ENCODE measurements at places on chromosomes 2 and 18.
A peak's percentile ranks its signal among the peaks of the same experiment; 100 is the strongest.

- DNase-seq = no peak
Measured at GRCh38 chr2:220504938-220505503, 877.6 kb downstream of the SLC4A3 start.

DNA sequence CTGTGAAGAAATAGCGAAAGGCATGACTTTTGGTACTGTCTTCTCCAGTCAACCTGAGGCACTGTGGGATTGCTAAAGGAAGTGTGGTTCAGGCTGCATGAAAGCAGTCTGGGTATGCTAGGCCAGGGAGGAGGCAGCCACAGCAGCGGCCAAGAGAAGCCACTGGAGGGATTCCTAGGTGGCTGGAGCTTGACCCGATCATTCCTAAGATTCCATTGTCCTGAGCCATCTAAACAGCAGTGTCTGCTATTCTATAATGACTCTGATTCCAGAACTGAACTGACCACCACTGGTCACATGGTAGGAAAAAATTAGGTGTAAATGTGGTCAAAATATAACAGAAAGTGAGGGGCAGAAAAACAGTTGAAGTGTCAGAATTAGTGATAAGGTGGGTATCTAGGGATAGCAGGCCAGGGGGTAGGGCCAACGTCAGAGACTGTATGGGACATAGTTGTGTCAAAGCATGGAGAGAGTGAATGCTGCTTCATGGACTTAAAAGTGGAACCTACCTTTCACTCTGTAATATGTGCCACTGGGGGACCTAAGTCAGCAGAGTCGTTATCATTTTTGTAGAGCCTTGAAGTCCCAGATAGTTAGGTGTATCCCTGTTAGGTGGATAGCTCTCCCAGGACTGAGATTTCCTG lies 204.6 kb downstream of the CTNNA2 start:
- peak; percentile 62 for DNase-seq

DNA sequence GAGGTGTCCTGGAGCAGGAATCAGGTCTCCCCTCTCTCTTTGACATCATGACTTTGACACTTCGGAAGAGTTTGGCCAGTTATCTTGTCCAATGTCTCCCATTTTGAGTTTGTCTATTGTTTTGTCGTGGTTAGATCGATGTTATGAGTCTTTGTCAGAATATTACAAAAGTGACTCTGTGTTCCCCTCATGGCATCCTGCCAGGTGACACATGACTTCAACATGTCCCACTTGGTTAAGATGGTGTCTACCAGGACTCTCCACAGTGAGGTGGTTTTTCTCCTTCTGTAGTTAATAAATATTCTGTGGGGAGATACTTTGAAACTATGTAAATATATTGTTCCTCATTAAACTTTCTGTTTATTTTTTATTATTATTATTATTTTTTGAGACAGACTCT lies 76.6 kb upstream of the BZW1 start:
- no peak for DNase-seq

- DNase-seq = no peak
Measured at GRCh38 chr2:25714740-25715139, 41.4 kb upstream of the DTNB start.

DNA sequence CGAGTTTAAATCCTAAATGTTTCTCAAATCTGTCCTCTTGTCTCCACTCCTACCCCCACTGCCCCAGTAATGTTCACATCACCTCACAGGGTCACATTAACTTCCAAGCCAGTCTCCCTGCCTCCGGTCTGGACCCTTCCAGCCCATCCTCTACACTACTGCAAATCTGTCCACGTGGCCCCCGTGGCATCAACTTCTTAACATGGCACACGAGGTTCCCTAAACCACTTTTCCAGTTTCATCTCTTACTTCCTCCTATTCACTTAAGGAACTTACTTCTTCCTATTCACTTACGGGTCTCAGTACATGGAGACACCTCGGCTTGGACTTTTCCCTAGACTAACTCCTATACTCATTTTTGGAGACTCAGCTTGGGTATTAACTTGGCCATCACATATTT lies 27.0 kb downstream of the MRPL33 start:
- DNase-seq = no peak

- no peak for DNase-seq
Measured at GRCh38 chr18:31647127-31647753, 37.1 kb downstream of the B4GALT6 start.

- DNase-seq = no peak
Measured at GRCh38 chr2:51263951-51264350, 232.0 kb upstream of the NRXN1 start.

DNA sequence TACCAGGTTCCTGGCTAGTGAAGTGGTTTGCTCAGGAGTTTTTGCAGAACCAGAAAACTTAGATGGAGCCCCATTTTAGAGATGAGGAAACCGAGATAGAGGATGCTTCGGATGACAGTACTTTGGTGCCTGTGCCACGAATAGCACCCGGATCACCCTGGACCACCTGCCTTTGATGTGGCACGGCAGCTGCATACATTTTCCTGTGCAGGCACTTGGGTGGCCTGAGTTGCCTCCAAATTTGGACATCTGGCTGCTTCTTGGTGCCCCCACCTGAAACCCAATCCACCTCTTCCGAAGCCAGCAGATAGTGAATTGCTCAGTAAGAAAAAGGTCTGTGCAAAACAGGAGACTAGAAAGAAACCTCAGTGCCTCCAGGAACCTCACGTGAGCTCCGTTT lies 140.6 kb upstream of the ID2 start:
- DNase-seq = no peak

- DNase-seq = no peak
Measured at GRCh38 chr2:69645921-69646320, 2.4 kb upstream of the AAK1 start.

DNA sequence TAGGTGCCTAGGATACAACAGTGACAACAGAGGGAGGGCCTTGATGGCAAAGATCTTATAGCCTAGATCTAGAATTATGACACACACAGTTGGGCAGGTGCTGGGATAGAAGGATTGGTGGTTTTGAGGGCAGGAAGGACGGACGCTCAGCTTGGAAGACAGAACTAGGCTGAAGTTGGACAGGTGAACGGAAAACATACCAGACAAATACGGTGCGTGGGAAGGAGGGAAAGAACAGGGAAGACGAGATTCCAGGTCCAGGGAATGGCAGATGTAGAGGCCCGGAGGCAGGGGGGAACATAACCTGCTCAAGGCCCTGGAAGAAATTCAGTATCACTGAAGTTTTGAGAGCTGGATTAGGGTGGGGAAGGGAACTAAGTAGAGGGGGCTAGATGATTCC lies 40.8 kb downstream of the CRACDL start:
- DNase-seq = no peak

- DNase-seq = no peak
Measured at GRCh38 chr2:234395891-234396420, 100.9 kb downstream of the ARL4C start.

- no peak for DNase-seq
Measured at GRCh38 chr2:168089200-168089599, 158.2 kb downstream of the STK39 start.

GRCh38 chr18:79629606-79630005 lies 50.0 kb upstream of the CTDP1 start:
- DNase-seq = no peak

- DNase-seq = no peak
Measured at GRCh38 chr2:66699793-66700676, 265.1 kb downstream of the MEIS1 start.

DNA sequence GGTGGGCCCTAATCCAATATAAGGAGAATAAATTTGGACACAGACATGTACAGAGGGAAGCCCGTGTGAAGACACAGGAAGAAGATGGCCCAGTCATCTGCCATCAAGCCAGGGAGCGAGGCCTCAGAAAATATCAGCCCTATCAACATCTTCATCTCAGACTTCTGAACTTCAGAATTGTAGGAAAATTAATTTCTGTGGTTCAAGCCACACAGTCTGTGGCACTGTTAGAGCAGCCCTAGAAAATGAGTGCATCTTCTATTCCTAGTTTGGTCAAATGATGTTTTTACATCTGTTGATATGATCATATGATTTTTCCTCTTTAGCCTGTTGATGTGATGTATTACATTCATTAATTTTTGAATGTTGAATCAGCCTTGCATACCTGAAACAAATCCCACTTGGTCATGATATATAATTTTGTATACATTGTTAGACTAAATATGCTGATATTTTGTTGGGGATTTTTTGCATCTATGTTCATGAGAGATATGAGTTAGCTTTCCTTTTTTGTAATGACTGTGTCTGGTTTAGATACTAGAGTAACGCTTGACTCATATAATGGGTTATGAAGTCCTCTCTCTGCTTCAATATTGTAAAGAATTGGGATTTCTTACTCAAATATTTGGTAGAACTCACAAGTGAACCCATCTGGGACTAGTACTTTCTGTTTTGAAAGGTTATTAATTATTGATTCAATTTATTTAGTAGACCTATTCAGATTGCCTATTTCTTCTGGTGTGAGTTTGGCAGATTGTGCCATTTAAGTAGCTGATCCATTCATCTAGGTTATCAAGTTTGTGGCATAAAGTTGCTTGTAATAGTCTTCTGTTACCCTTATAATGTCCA lies 451.4 kb downstream of the EIPR1 start:
- DNase-seq = no peak

GRCh38 chr2:83365476-83365875 lies 1093.6 kb downstream of the SUCLG1 start:
- DNase-seq = no peak

DNA sequence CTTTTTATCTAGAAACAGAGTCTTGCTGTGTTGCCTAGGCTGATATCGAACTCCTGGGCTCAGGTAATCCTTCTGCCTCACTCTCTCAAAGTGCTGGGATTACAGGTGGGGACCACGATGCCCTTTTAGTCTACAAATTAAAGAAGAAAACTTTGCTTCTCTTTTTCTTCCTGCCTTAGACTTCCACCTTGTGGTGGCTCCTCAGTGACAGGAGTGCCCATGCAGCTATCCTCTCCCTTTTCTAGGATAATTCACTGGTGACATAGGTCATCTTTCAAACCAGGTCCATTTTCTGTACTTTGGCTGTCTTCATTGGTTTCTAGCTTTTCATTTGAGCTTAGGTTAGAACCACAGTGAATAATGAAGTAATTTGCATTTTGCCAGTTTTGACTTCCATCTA lies 13.6 kb downstream of the DCAF17 start:
- DNase-seq = no peak

GRCh38 chr18:51953521-51953920 lies 386.5 kb upstream of the DCC start:
- no peak for DNase-seq

DNA sequence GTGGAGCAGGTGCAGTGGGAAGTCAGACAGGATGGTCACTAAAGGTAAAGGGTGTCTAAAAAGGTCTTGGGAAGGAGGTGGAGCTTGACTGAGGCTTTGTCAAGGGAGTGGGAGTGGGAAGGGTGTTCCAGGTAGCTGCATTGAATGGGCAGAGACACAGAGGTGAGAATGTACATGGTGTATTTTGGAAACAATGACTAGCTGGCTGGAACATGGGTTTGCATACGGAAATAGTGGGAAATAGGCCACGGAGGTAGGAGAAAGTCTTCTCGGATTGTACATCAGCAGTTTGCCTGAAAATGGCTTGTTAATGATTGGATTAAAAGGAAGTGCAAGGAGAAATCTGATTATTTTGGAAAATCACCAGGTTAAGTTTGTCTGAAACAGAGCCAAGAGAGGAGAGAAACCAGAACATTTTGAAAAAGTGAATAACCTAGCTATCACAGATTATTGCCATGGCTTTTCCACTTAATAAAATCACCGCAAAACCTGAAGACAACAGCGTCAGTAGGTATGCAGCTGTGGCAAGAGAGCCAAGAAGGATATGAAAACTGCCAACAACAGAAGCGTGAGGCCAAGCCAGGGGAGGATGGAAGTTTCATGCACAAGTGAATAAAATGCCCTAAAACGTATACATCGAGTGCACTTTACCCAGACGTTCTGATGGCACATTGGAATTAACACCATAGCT lies 13.9 kb downstream of the PAX8 start:
- DNase-seq = no peak

- no peak for DNase-seq
Measured at GRCh38 chr2:220175967-220176366, 548.5 kb downstream of the SLC4A3 start.

GRCh38 chr2:226310146-226310545 lies 489.5 kb downstream of the IRS1 start:
- no peak for DNase-seq

GRCh38 chr18:22314420-22314819 lies 103.3 kb downstream of the CTAGE1 start:
- no peak for DNase-seq

GRCh38 chr2:176751314-176752227 lies 461.0 kb upstream of the HNRNPA3 start:
- no peak for DNase-seq

DNA sequence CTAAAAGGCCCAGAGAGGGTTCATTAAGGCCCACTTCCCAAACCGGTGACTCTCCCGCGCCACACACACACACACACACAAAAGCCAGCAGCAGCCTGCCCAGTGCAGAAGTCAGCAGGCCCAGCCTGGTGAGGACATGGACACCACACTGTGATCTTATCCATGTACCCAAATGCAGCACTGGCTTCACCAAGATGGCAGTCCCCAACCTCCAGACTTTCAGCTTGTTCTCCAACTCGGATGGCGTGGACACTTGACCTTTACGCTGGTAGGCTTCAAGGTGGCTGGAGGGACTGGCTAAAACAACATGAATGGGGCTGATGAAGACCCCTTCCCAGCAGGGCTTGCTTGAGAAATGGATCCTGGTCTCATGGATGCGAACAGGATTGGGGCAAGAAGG lies 50.4 kb downstream of the TNS1 start:
- no peak for DNase-seq

DNA sequence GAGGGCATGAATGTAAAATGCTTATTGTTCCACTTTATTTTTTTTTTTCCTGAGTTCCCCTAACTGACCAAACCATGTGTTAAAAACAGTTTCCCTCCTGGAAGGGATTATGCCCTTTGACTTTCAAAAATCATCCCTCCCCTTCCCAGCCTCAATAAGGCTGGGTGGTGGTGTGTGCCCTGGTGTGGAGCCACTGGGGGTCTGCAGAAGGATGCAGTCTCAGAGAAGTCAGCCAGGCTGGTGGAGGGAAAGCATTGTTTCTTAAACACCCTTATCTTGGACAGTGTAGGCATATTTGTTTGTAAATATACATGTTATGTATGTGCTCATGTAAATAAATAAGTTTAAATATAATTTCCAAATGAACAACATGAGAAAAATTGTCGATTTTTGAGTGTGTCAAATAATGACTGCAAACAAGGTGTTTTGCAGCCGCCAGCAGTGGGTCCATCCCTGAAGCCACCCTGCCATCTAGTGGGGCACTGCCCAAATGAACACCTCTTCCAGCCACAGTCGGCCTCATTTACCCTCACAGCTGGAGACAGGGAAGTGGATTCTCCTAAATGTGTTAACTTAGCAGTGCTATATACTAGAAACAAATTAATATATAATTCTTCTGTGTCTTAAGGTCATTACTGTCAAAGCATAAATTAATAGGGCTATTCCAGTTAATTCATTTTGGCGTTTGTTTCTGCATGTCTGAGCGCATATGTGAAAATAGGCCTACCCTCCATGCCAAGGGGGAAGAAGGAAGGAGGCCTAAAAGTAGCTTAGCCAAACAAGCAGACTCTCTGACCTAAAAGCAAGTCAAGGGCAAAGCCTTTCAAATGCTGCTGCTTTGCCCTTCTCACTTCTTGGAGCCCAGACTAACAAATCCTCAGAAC lies 209.6 kb upstream of the PIK3C3 start:
- DNase-seq = peak; percentile 43

Data from COLO829 (cell line).